ENCODE measurements at places on chromosomes 4 and X.

- DNase-seq: no peak
Measured at GRCh38 chr4:117793845-117794480, 240.3 kb upstream of the NDST3 start.

DNA sequence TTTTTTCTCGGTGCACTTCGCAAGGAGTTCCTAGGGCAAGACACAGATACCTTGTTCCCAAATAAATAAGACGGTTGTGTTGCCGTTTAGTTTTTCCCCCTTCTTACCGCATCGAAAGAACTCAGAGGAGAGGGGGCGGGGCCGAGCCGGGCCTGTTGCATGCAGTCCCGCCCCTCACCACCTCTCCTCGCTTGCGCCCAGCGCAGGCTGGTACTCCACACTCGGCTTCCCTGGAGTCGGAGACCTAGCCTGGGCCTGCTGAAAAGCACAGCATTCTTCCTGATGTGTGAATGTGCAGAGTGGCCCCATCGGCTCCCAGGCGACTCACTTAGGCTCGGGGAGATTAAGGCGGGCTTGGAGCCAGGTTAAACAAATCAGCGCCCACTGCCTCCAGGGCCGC, 26.1 kb upstream of the VMA21 start:
- no peak for DNase-seq

DNA sequence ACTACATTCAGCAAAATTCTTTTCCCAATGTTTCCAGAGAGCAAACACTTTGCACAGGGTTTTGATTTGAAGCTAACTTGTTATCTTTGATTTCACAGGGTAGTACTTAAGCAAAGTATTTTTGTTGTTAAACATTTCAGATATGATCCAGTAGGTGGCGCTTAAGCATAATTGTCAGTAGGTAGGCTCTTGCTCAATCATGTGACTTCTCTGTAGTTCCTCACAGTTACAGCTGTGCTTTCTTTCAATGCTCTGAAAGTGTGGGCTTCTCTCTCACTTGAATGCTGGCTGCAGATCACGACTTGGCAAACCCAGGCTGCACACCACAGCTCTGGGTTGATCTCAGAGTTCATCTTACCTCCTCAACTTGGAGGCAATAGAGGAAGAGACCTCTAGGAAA, 1016.5 kb downstream of the SH3BGRL start:
- no peak for DNase-seq

DNA sequence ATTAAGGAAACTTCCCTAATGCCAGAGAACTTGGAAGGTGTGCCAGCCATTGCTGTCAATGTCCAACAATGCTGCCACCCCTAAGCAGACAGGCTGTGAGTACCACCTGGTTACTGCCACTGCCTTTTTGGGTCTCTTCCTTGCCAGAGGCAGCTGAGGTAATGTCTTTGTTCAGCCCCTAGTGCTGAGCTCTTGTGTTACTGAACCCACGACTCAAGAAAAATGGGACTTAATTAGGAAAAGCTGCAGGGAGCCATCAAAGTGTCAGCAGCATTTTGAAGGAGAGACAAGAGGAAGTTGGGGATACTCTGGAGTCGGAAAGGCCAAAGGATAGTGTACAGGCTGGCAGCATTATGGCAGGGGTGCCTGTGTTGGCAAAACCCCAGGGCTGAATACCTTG, 283.7 kb downstream of the AFF2 start:
- DNase-seq: no peak

DNA sequence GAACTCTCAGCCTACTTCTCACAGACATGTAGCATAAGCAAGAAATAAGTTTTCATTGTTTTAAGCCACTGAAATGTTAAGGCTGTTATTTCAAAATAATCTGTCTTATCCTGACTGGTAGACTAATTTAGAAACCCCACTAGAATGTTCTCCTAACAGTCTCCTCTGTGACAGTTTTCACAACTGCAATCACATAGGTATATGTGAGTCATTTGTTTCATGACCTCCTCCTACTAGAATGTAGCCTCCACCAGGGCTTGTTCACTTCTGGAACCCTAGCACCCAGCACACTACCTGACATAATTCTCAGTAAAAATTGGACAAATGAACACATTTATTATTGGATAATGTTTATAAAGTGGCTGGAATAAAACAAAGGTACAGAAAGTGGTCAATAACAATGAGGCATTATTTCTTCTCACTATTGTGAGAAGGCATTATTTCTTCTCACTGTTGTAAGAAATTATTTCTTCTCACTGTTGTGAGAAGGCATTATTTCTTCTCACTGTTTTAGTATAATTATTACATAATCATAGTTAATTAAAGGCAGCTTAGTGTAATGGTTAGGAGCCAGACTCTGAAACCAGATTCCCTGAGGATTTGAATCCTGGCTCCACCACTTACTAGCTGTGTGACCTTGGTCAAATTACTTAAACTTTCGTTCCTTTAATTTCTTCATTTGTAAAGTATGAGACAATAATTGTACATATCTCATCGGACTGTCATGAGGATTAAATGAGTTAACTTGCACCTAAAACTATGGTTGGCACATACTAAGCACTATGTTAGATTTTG, 251.5 kb downstream of the RASL11B start:
- DNase-seq: no peak

GRCh38 chr4:26171501-26171900, 149.3 kb upstream of the RBPJ start:
- DNase-seq: no peak

DNA sequence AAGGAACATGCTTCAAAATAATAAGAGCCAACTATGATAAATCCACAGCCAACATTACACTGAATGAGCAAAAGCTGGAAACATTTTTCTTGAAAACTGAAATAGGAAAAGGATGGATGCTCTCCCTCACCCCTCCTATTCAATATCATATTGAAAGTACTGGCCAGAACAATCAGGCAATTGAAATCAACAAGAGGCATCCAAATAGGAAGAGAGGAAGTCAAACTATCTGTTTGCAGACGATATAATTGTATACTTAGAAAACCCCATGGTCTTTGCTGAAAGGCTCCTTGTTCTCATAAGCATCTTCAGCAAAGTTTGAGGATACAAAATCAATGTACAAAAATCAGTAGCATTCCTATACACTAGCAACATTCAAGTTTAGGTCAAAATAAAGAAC, 1562.5 kb upstream of the ADGRL3 start:
- no peak for DNase-seq

Data from left renal cortex interstitium (tissue), 4 donors.